ENCODE measurements at places on chromosomes 16 and 17.

DNA sequence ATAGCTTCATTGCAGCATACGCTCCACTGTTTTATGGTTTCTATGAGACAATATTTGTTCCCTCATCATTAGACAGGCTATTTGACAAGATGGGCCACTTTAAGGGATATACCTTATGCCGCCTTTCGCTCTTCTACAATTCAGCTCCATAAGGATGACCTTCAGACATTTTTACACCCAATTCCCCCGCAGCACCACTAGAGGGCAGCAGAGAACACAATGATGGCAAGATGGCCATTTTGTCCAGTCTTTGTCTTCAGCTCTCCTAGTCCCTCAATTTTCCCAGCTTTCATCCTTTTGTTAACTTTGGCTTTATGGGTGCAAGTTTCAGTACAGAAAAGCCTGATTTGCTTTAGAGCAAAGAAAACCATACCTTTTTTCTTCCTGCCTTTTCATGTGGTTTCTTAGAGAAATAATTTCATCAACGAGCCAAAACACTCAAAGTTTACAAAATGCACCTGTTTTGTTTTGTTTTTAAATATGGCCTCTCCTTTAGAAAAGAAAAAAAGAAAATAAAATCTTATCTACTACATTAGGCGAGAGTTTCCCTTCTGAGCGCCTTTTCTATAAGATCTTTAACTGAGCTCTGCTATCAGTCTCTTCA is 355.3 kb downstream of the TOX3 start:
- DNase-seq, result peak; percentile 36

GRCh38 chr16:57386381-57386951 is 14.2 kb downstream of the CX3CL1 start:
- DNase-seq, result no peak

- DNase-seq, result no peak
Measured at GRCh38 chr16:70651524-70651923, 5.2 kb downstream of the IL34 start.

GRCh38 chr16:27681681-27682080 is 131.7 kb downstream of the KATNIP start:
- no peak for DNase-seq

All from GM13977 (cell line).